Stimulated activated effector memory CD8-positive, alpha-beta T cell treated with anti-CD3 and anti-CD28 coated beads, Interleukin-12 subunit alpha, Interleukin-12 subunit beta, amount 100 ng/mL, for 72 hours (primary cell): ENCODE measurements at places on chromosomes 11 and 22.

- no peak for DNase-seq
Measured at GRCh38 chr11:19349340-19350025, 108.7 kb upstream of the E2F8 start.

GRCh38 chr11:60095477-60096120 is 7.1 kb downstream of the MS4A2 start:
- DNase-seq, result no peak

DNA sequence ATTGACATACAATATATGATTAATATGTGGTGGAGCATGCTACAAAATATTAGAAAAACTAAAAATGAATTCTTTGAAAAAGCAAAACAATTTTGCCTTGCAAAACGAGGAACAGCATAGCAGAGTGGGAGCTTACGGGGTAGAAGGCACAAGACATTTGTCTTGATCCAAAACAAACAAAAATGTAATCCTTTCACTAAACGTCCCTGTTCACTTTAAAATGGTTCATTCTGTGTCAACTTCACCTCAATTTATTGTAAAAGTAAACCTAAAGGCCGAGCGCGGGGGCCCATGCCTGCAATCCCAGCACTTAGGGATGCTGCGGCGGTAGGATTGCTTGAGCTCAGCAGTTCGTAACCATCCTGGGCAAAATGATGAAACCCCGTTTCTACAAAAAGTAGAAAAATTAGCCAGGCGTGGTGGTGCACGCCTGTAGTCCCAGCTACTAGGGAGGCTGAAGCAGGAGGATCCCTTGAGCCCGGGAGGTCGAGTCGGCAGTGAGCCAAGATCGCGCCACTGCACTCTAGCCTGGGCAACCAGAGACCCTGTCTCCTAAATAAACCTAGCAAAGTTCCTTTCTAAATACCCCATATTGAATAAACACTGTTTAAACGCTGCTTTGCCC is 2.0 kb downstream of the PRDM10 start:
- no peak for DNase-seq

DNA sequence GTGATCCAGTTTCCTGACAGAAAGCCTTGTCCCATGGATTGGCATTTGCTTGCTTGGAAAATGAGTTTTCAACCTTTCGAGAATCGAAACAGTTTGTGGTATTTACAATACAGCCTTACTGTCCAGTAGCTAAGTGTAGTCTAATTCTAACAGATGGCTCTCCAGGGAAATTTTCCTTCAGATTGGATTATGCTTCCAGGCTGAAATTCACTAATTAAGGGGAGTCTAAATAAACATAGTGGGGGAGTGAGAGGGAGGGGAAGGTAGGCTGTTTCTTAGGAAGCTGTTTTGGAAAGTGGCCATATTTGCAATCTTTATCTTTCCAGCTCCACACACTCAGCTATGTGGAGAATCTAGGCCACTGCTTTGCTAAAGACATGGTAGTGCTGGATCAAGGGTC is 81.3 kb downstream of the SYT9 start:
- no peak for DNase-seq

DNA sequence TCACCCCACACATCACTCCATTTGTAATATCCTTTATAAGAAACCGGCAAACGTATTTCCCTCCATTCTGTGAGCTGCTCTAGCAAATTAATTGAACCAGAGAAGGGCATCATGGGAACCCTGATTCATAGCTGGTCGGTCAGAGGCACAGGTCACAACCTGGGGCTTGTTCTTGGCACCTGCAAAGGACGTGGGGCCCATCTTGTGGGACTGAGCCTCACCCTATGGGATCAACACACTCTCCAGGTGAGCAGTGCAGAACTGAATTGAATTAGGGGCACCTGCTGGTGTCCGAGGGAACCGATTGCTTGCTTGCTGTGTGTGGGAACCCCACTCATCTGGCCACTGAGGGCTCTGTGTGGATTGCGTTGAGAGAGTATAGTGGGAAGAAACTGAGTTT is 145.3 kb downstream of the CTTN start:
- no peak for DNase-seq

DNA sequence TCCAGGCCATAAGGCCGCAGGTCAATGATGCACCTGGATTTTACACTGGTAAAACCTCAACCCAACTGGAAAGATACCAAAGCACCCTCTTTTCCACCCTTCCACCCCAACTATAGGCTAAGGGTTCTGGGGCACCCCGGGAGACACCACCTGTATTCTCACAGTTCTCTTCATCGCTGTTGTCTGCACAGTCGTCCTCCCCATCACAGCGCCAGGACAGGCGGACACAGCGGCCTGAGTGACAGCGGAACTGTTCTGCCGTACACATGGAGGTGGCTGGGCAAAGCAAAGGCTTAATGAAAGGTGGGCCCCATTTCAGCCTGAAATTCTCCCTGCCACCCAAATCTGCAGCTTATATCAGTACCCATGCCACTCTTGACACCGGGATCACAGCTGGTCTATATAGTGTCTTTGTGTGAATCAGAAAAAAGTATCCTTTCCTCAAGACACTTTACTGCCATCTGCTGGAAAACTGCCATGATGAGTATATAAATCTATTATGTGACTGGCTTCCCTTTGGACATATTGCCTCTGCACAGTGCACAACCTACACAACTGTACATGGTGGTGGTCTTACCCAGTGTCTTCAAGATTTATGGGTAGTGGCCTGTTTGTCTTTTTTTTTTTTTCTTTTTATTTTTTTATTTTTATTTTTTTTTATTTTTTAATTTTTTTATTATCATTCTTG is 21.5 kb downstream of the LRP4 start:
- no peak for DNase-seq
